ENCODE measurements at places on chromosomes 11 and 22.

DNA sequence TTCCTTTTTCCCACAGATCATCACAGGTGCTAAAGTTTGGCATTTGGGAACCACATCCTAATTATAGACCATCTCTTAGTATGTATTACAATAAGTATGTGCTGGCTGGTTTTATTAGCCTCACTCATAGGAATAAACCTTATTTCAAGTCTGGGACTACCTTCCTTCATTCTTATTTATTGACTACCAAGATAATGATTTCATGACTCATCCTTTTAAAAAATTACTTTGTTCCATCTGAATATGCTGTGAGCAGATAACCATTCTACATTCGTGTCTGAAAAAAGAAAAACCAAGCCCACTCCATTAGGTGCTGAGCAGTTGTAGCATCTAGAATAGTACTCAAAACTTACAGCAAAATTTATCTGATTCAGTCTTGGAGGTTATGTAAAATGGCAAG lies 12.3 kb downstream of the TNRC6B start:
- no peak for DNase-seq

- DNase-seq = no peak
Observed at GRCh38 chr11:115993590-115993989, 489.4 kb upstream of the CADM1 start.

- no peak for DNase-seq
Observed at GRCh38 chr11:47514825-47515647, 37.9 kb downstream of the CELF1 start.

- no peak for DNase-seq
Observed at GRCh38 chr11:72228844-72229231, 4.3 kb downstream of the INPPL1 start.

DNA sequence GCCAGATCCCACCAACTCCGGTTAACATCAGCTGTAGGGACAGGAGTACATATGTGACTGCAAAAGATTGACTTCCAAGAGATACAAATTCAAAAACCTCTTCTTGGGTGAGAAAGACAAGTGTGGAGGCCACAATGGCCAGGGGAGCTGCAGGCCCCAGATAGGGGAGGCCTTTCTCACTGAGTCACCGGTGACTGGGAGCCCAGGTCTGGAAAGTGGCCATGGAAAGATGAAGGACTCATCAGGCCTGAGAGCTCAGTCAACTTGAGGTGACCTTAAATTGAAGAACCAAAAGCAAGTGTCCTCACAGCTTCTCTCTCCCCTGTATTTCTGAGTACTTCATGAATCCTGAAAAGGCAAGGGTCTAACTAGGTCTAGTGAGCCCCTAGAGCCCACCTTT lies 90.4 kb upstream of the CLPB start:
- no peak for DNase-seq

DNA sequence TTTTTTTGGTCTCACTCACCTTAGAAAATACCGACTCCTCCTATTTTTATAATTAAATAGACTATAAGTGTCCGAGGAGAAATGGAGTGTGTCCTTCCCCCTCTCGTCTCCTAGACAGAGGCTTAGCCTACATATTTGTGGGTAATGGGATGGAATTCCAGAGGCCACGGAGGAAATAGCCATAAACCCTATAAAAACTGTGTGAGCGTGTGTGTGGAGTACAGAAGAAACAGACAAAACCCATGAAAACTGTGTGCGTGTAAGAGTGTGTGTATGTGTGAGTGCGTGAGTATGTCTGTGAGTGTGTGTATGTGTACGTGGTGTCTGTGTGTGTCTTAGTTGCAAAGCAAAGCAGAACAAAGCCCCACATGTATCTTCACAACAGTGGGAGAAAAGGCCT lies 883.5 kb downstream of the OPCML start:
- no peak for DNase-seq

- peak; percentile 50 for DNase-seq
Observed at GRCh38 chr11:2652333-2653197, 47.2 kb downstream of the KCNQ1OT1 start.

GRCh38 chr11:47918882-47919495 lies 61.4 kb upstream of the PTPRJ start:
- DNase-seq = no peak

GRCh38 chr11:94148189-94148588 lies 19.5 kb downstream of the PANX1 start:
- no peak for DNase-seq

DNA sequence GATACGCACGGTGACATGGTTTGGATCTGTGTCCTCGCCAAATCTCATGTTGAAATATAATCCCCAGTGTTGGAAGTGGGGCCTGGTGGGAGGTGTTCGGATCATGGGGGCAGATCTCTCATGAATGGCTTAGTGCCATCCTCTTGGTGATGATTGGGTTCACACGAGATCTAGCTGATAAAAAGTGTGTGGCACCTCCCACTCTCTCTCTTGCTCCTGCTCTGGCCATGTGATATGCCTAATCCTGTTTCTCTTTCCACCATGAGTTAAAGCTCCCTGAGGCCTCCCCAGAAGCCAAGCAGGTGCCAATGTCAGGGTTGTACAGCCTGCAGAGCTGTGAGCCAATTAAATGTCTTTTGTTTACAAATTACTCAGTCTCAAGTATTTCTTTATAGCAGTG lies 303.1 kb upstream of the PLET1 start:
- DNase-seq = no peak

DNA sequence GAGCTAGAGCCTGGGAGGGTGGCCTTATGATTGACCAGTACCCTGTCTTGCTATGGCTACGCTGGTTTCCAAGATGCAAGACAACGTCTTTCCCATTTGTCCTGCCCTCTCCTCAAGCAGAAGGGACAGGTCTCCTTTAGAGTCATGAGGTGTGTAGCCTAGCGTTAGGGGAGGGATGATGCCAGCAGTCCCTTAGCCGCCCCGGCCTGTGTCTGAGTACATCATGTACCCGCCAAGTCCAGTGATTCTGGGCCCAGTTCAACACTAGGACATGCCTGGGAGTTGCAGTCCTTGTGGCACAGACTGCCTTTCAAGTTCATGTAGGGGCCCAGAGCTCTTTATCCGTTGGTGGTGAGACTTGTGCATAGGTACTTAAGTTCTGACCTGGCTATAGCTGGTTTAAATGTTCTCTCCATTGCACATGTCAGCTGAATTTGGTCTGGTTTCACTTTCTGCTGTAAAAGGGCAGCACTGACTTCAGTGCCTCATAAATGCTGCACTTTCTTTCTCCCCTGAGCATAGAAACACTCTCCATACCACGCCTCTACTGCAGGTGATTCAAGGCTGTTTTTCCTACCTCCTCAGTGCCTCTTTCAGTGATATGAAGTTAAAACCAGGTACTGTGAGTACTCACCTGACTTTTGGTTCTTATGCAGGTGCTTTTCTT lies 151.1 kb downstream of the METTL15 start:
- DNase-seq = no peak

- DNase-seq = no peak
Observed at GRCh38 chr11:128210148-128210940, 377.0 kb downstream of the ETS1 start.

DNA sequence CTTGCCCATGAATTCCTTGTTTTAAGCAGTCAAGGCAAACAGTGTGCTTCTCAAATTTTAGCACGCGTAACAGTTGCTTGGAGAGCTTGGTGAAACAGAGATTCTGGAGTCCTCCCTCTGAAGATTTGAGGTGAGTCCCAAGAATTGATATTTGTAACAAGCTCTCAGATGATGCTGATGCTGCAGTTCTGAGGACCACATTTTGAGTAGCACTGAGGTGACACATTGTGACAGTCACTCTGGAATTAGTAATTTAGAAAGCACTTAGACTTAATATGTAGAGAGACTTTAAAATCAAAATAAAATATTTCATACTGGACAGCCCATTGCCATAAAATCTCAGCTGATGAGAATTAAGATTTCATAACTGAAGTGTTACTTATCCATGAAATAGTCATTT lies 38.5 kb downstream of the DNAJC24 start:
- DNase-seq = no peak
